ENCODE measurements at places on chromosomes 2 and 18.

DNA sequence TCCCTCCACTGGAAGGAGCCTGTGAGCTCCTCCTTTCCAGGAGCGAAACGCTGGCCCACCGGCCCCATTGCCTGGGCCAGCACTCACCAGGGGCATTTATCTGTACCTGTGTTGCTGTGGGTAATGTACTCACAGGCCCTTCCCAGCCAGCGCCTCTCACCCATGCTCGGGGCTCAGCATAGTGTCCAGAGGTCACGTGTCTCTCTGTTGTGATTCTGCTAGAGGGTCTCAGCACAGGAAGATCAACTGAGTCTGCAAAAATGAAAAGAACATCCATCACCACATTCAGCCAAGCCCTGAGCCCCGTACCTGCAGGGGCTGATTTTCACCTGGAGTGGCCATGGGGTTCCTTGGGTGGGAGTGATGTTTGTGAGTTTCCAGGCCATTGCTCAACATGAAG, 103.1 kb upstream of the TPO start:
- peaks cover 19% of the 10 kb centered on the region for H3K4me1 ChIP-seq
- DNase-seq, result no peak
- peaks cover 9% of the 10 kb centered on the region for H3K36me3 ChIP-seq
- H3K4me3 ChIP-seq, result no peak overlapping the region
- H3K27me3 ChIP-seq, result no peaks in the 10 kb centered on the region
- no peak overlapping the region for H3K27ac ChIP-seq

- H3K27me3 ChIP-seq, result no peaks in the 10 kb centered on the region
- H3K4me3 ChIP-seq, result no peak overlapping the region
- H3K27ac ChIP-seq, result no peak overlapping the region
- H3K36me3 ChIP-seq, result peaks cover 37% of the 10 kb centered on the region
These were observed 98.0 kb downstream of the CCDC138 start for GRCh38 chr2:108884619-108885018.

DNA sequence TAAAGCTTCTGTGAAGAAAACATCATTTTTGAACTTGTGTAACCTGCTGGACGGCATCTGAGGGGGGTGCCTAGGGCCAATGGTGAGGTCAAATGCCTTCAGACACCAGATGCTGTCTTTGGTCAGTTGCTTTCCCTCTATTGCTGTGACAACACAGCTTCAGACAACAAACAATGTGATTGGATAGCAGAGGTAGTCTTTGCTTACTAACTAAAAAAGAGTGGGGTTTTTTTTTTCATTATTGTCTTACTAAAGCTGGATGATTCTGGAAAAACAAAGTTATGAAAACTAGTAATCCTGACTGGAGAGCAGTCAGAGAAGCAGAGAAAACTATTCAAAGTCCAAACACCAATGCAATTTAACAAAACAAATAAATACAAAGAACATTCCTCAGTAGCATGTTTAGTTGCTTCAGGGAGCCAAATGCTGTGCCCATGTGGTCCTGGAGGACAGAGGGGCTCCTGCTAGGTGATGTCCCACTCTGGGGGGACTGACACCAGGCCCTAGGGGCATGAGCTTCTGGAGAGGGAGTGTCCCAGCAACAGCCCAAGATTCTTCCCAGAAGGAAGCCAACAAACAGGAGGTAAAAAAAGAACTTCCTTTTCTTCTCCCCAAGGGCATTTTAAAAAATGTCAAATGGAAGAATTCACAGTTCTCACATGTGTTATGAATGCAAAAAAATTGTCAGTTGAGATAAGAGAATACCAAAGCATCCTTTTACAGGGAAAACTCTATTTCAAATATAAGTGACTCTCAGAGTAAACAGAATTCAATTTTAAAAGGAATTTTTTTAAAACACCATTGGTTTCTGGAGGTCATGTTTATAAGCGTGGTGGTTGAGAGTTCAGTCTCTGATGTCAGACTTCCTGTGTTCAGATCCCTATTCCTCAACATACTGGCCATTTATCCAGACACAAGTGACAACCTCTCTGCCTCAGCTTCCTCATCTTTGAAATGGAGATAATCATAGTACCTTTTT, 181.1 kb upstream of the PGAP1 start:
- H3K27me3 ChIP-seq, result no peaks in the 10 kb centered on the region
- H3K4me1 ChIP-seq, result peaks cover 6% of the 10 kb centered on the region
- no peak for DNase-seq
- H3K36me3 ChIP-seq, result no peaks in the 10 kb centered on the region
- no peak overlapping the region for H3K27ac ChIP-seq

DNA sequence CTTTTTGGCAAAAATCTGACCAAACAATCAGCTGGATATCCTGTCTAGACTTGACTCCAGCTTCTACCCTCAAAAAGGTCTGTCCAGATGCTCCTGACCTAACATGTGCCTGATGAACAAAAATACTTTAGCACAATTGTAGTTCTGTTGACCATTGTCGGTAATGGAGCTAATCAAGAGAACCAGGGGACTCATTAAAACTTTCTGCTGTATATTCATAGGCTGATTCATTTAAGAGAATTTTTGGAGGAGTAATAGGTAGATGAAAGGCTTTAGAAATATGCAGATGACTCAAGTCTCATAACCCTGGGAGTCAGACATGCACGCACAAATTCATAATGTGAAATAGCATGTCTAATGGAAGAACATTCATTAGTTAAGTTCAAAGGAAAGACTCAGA, 514.2 kb downstream of the TXNL1 start:
- H3K4me3 ChIP-seq, result no peak overlapping the region
- no peaks in the 10 kb centered on the region for H3K36me3 ChIP-seq
- no peak for DNase-seq
- no peaks in the 10 kb centered on the region for H3K27me3 ChIP-seq
- no peaks in the 10 kb centered on the region for H3K4me1 ChIP-seq

DNA sequence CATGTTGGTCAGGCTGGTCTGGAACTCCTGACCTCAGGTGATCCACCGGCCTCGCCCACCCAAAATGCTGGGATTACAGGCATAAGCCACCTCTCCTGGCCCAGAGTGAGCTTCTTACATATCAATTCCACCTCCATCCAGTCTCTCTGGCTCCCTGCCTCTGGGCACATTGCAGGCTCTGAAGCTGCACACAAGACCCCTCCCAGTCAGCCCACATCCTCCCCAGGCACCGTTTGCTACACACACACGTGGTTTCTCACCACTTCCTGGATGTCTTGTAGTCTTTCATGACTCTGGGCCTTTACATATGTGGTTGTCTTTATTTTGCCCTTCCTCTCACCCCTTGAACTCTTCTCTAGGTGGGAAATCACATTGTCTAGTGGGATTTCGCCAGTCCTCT, 64.0 kb upstream of the CABLES1 start:
- DNase-seq, result no peak
- no peak overlapping the region for H3K4me3 ChIP-seq
- no peaks in the 10 kb centered on the region for H3K36me3 ChIP-seq
- no peaks in the 10 kb centered on the region for H3K27me3 ChIP-seq

- no peaks in the 10 kb centered on the region for H3K27me3 ChIP-seq
- no peak overlapping the region for H3K27ac ChIP-seq
- no peaks in the 10 kb centered on the region for H3K4me1 ChIP-seq
- H3K4me3 ChIP-seq, result no peak overlapping the region
- no peaks in the 10 kb centered on the region for H3K36me3 ChIP-seq
These were observed 431.8 kb upstream of the SPHKAP start for GRCh38 chr2:228613133-228613850.

GRCh38 chr2:158602027-158602426, 145.3 kb downstream of the PKP4 start:
- no peak overlapping the region for H3K4me3 ChIP-seq
- no peak for DNase-seq
- H3K36me3 ChIP-seq, result no peaks in the 10 kb centered on the region
- H3K4me1 ChIP-seq, result peaks cover 11% of the 10 kb centered on the region
- H3K27me3 ChIP-seq, result no peaks in the 10 kb centered on the region
- no peak overlapping the region for H3K27ac ChIP-seq

DNA sequence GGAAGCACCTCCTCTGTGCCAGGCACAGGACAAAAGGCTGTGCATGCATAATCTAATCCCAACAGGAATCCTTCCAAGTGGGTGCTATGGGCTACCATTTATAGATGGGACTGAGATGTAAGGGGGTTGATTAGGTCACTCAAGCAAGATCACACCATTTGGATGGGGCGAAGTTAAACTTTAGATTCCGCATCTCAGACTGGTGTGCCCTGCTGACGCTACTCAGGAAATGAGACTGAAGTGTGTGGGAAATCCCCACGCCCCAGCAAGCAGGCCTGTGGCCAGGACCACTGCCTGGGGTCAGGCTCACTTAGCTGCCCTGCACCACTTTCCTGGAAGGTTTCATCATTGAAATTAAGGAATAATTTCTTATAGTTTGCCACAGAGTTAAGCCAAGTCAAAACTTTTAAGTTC, 70.5 kb upstream of the PPP1CB start:
- H3K36me3 ChIP-seq, result no peaks in the 10 kb centered on the region
- DNase-seq, result no peak
- peaks cover 25% of the 10 kb centered on the region for H3K4me1 ChIP-seq
- H3K27me3 ChIP-seq, result no peaks in the 10 kb centered on the region
- H3K4me3 ChIP-seq, result no peak overlapping the region
